ENCODE measurements at places on chromosomes 7 and 10. TPM values are rescaled to one million over a fixed set of nuclear protein-coding genes. Genes with fewer than 3 reads are reported as not detected.

The TMEM236 gene
- total RNA-seq, result not detected

The NOLC1 gene
- total RNA-seq, result 28.9 TPM

The SPDYE8 gene
- not detected for total RNA-seq

The PDGFA gene
- total RNA-seq, result 41.6 TPM

The NODAL gene
- not detected for total RNA-seq

The GPR26 gene
- not detected for total RNA-seq

The ZDHHC6 gene
- total RNA-seq, result 15.2 TPM

The PON1 gene
- under 0.01 TPM for total RNA-seq

The ZPBP gene
- total RNA-seq, result not detected

The CALML5 gene
- not detected for total RNA-seq

The LUC7L2 gene
- 20.2 TPM for total RNA-seq
